ENCODE measurements at places on chromosomes 3 and 15.

DNA sequence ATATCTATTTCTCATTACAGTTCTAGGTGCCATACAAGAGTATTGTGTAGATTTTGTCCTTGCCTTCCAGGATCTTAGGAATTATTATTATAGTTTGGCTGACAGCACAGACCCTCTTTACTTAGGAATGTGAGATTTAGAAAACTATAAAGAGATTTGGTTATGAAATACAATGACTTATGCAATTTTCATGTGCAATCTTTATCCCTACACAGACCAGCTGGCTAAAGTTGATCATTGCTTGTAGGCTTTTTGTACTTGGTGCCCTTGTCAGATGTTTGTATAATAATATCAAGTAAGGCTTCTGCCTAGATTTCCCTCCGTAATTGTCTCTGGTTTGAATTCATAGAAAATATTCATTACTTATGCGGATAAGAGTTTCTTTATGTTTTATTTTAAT is 174.5 kb upstream of the GAP43 start:
- DNase-seq = no peak

DNA sequence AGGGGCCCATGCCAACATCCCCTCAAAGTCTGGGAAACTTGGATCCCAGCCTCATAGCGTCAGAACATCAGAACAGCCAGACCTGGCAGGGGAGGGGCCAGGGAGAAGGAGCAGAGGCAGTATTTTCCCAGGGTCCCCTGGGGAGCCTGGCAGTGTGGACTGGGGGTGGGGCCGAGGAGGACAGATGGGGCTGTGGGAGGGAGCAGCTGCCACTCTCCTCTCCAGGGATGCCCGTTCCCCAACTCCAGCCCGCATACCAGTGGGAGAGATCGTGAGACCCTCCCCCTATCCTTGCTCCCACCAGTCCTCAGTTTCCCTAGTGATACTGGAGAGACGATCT is 6.5 kb upstream of the DNAJB8 start:
- no peak for DNase-seq

DNA sequence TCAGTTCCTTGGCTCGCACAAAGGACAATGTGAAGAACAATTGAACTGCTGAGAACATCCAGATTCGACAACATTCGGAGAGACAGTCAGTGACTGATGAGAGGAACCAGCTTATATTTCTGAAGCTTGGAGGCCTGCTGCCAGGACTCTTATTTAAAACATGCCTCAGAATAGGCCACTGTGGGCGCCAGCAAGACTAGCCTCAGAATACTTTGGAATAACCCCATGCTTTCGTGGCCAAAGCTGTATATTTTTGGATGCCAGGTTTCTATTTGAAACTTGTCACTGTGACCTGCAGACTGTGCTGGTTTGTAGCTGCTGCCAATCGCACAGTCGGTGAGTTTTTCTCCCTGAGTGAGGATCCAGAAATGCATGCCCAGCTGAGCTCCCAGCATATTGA is 129.9 kb upstream of the UBE3A start:
- DNase-seq = no peak

DNA sequence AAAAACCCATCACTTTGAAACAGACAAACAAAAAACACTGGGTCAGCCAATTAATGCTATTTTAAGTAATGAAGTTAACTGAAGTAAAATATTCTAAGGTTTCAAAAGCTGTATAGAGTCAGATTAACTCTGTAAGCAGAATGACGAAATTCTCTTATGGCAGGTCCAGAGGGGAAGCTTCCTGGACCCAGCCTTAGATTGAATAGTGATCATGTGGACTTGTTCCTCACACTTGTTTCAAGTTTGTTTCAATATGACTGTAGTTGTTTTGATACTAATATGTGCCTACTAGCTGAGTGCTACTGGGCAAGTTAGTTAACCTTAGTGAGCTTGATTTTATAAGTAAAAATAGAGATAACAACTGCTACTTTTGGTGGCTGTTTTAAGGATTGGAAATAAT is 32.6 kb downstream of the PLS1 start:
- no peak for DNase-seq

DNA sequence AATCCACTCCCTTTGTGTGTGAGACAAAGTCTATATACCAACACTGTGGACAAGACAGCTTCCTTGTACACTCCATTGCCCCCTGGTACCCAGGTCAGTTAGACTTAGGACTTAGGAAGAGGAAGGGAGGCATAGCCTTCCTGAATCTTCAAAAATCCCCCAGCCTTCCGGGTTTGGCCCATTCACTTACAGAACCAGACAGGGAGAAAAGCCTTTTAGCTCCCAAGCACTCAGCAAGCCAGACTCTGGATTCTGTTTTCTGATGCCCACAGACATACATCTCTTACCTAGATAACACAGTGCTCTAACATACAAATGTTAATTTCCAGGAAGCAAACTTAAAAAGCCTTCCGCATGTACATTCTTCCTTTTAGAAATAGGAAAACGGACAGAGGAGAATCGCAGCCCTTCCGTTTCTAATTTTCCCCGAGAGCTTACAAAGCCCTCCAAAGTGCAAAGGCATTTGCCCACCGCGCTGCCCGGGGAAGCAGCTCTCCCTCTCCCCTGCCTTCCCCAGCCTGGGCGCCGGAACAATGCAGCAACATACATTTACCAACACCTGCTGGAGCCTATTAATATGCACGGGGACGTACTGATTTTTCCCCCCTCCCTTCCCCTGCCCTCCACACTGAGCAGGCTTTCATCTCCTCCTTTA is 442.0 kb downstream of the MAGI1 start:
- no peak for DNase-seq

- no peak for DNase-seq
Measured at GRCh38 chr3:35641920-35642527, 2.7 kb downstream of the ARPP21 start.

DNA sequence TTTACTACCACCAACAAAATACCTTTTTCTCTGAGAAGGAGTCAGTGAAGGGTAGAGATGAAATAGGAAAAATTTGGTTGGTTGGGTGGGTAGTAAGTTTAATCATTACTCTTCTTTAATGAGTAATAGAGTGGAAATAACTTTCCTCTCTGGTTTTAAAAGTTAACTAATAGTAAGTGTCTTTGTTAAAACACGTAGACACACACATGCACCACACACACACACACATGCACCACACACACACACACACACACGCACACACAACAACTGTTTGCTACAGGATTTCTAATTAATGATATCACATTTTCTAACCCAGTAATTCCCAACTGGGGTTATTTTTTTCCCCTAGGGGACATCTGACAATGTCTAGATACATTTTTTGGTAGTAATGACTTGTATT is 84.1 kb downstream of the CHL1 start:
- no peak for DNase-seq

GRCh38 chr3:123082370-123083065 is 15.7 kb downstream of the PDIA5 start:
- peak; percentile 63 for DNase-seq

Data from GM10248 (cell line).